Lower lobe of right lung (tissue), 2 donors: ENCODE measurements at places on chromosomes 5 and 9. TPM values are rescaled to one million over a fixed set of nuclear protein-coding genes. Genes with fewer than 3 reads are reported as not detected.

GRCh38 chr9:79745752-79746336 lies 174.1 kb downstream of the TLE4 start:
- no peaks in the 10 kb centered on the region for H3K27me3 ChIP-seq
- H3K4me1 ChIP-seq: peaks cover 9% of the 10 kb centered on the region
- H3K36me3 ChIP-seq: no peaks in the 10 kb centered on the region
- DNase-seq: no peak

GRCh38 chr5:41109186-41109585 lies 38.0 kb upstream of the MROH2B start:
- no peaks in the 10 kb centered on the region for H3K4me1 ChIP-seq
- H3K27ac ChIP-seq: no peak overlapping the region
- H3K36me3 ChIP-seq: no peaks in the 10 kb centered on the region
- DNase-seq: no peak
- H3K4me3 ChIP-seq: no peak overlapping the region

DNA sequence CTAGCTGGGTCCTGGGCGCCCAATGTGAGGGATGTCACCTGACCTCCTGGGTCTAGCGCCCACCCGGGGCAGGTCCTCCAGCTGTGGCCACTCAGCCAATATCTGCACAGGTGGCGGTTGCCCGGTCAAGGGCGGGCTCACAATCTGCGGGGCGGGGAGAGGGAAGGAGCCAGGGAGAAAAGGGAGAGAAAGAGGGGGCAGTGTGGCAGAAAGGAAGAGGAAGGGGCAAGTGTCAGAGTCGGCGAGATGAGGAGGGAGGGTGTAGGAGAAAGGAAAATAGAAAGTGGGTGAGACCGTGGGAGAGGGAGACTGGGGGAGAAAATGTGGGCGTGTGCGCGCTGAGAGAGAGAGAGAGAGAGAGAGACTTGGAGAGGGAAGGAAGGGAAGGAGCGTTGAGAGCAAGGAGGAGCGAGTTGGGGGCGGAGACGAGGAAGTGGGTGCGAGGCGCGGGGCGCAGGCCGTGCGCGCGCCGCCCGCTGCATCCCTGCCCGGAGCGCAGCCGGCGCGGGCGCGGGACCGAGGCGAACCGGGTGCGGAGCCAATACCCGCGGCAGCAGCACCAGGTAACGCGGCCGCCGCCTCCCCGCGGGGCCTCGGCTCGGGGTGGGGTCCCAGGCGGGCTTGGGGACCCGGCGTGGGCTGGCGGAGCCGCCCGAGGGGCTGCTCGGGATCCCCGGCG lies at the start of gene HRH2:
TSS of gene HRH2 (plus strand) at position 479 of the 679 bp plus-strand sequence. CDS start 25,163 bp downstream, outside the sequence.
- peaks cover 60% of the 10 kb centered on the region for H3K27me3 ChIP-seq
- peak within 1 kb of the TSS; percentile 57 for H3K4me3 ChIP-seq
- peaks cover 26% of the 10 kb centered on the region for H3K4me1 ChIP-seq
- no peaks in the 10 kb centered on the region for H3K36me3 ChIP-seq
- H3K27ac ChIP-seq: peak within 1 kb of the TSS; percentile 65

DNA sequence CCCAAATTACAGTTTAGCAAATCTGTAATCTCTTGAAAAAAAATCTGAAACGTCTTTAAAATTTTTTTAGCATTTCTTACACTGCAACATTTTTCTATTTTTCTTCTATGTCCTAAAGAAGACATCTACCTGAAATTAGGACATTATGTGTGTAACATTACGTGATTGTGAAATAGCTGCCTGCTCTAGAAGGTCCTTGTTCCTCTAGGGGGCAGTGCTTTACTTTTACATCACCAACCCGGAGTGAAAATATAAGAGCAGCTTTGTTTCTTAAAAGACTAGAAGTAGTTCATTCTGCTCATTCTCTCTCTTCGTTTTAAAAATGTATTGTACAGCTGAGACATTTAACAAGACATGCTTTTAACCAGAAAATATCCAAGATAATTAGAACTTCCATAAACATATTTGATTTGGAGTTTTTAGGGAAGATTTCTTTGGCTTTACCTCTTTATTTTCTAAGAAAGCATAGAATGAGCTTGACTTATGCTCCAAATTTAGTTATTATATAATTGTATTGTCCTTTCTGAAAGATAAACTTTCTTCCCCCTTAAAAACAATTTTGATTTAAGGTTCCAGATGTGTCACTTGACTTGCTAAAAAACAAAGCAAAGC lies 48.1 kb upstream of the RIOK2 start:
- H3K27ac ChIP-seq: no peak overlapping the region
- no peaks in the 10 kb centered on the region for H3K36me3 ChIP-seq

DNA sequence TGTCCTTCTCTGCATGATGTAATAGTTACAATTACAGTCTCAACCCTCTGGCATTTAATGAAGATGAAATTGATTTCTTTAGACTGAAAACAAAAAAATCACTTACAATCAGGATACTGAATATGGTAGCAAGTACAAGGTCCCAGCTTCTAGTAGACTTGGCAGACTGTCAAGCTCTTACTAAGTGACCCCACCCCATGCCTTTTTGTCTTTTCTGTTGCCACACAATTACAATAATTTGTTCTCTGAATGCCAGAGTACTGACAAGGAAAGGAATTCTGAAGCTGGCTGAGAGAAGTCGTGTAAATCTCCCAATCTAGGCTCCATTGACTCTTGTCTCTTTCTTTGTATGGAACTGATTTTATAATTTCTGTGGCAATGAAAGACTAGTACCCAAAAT lies 154.2 kb downstream of the TMC1 start:
- no peaks in the 10 kb centered on the region for H3K27me3 ChIP-seq
- no peaks in the 10 kb centered on the region for H3K36me3 ChIP-seq
- no peak overlapping the region for H3K4me3 ChIP-seq
- no peak overlapping the region for H3K27ac ChIP-seq

GRCh38 chr5:59020611-59021285 lies 437.9 kb downstream of the RAB3C start:
- no peak for DNase-seq
- H3K36me3 ChIP-seq: no peaks in the 10 kb centered on the region
- no peak overlapping the region for H3K27ac ChIP-seq
- H3K4me3 ChIP-seq: no peak overlapping the region

- no peak for DNase-seq
- no peak overlapping the region for H3K27ac ChIP-seq
Observed at GRCh38 chr5:62212648-62213047, 93.4 kb upstream of the KIF2A start.

- H3K4me3 ChIP-seq: no peak overlapping the region
Observed at GRCh38 chr5:115684513-115685037, 58.7 kb upstream of the TMED7 start.

GRCh38 chr5:158884827-158885518 lies 214.7 kb downstream of the EBF1 start:
- H3K27ac ChIP-seq: no peak overlapping the region
- no peaks in the 10 kb centered on the region for H3K36me3 ChIP-seq
- H3K4me1 ChIP-seq: no peaks in the 10 kb centered on the region
- no peak overlapping the region for H3K4me3 ChIP-seq
- H3K27me3 ChIP-seq: no peaks in the 10 kb centered on the region
- DNase-seq: no peak

DNA sequence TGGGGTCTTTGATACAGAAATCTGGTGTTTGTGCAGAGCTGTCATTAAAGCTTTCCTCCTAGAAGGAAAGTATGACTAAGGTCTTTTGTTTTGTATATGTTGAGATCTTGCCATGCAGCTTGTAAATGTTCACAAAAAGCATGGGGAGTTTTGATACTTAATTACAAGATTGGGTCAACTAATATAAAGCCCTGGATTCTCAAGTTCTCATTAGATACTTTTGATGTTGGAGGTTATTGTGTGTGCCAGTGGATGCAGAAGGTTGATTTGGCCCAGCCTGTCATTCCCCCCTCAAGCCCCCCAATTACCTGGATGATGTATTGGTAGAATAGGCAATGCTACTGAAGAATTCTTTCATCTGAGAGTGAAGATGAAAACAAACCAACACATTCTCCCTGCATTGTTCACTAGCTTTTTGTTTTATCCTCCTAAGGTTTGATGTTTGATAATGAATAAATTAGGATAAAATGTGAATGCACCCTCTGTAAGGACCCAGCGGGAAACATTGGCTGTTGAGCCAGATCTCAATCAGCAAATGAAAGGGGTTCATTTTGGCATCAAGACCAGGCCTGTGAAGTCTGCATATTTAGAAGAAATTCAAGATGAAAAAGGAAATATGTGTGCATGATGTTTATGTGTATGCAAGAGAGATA lies 61.9 kb upstream of the ADAMTS19 start:
- H3K4me3 ChIP-seq: no peak overlapping the region
- H3K4me1 ChIP-seq: no peaks in the 10 kb centered on the region
- DNase-seq: no peak
- no peak overlapping the region for H3K27ac ChIP-seq

- peak overlapping the region; percentile 39 for H3K27ac ChIP-seq
- no peak for DNase-seq
- H3K27me3 ChIP-seq: no peaks in the 10 kb centered on the region
- H3K36me3 ChIP-seq: peaks cover 15% of the 10 kb centered on the region
- H3K4me1 ChIP-seq: no peaks in the 10 kb centered on the region
Observed at GRCh38 chr9:3397766-3398165, 128.0 kb downstream of the RFX3 start.

DNA sequence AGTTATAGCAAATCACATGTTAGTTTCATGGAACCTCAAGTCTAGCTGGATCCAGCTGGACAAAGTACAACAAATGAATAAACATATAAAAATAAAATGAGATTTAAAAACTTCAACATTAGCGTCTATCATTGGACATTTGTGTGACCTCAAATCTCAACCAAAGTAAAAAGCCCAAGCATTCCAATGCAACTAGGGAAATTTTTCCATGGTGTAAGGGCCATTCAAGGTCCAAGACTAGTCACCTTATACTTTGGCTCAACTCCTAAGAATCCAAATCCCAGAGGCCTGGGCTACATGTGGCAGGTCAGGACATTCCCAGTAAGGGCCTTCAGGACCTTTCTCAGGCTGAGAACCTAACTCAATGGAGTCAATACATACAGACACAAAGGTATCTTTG lies 137.4 kb upstream of the DMAC1 start:
- H3K27me3 ChIP-seq: no peaks in the 10 kb centered on the region
- H3K36me3 ChIP-seq: no peaks in the 10 kb centered on the region
- no peak overlapping the region for H3K4me3 ChIP-seq
- H3K27ac ChIP-seq: no peak overlapping the region
- H3K4me1 ChIP-seq: peaks cover 5% of the 10 kb centered on the region

- H3K36me3 ChIP-seq: no peaks in the 10 kb centered on the region
- no peak for DNase-seq
- no peak overlapping the region for H3K4me3 ChIP-seq
- no peaks in the 10 kb centered on the region for H3K27me3 ChIP-seq
- no peak overlapping the region for H3K27ac ChIP-seq
- H3K4me1 ChIP-seq: peaks cover 7% of the 10 kb centered on the region
Observed at GRCh38 chr5:142059304-142059940, 46.6 kb upstream of the GNPDA1 start.

GRCh38 chr5:136079195-136079985 lies 50.6 kb downstream of the TGFBI start:
- H3K27ac ChIP-seq: no peak overlapping the region
- H3K4me1 ChIP-seq: peaks cover 20% of the 10 kb centered on the region
- no peak for DNase-seq
- peak overlapping the region; percentile 49 for H3K4me3 ChIP-seq
- H3K27me3 ChIP-seq: no peaks in the 10 kb centered on the region

DNA sequence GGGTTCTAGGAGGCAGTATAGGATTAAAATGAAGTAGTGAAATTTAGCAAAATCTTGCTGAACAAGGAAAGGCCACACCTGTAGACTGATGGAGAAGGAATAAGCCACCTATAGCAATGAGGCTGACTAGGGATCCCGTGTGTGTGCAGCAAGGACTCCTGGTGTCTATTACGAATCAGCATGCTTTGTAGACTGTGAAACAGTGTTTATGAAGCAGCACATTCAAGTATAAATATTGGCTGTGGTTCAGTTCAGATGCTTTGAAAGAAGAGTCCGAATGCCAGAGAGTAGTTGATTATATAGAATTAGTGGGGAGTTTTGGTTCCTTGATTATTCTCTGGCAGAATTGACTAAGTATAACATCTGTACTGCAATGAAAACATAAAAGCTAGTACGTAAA lies 41.8 kb downstream of the CAST start:
- DNase-seq: no peak
- H3K4me3 ChIP-seq: peak overlapping the region; percentile 70
- H3K4me1 ChIP-seq: peaks cover 37% of the 10 kb centered on the region
- peak overlapping the region; percentile 98 for H3K27ac ChIP-seq

- no peak for DNase-seq
- H3K27me3 ChIP-seq: no peaks in the 10 kb centered on the region
- H3K4me3 ChIP-seq: no peak overlapping the region
- no peak overlapping the region for H3K27ac ChIP-seq
- no peaks in the 10 kb centered on the region for H3K4me1 ChIP-seq
- H3K36me3 ChIP-seq: no peaks in the 10 kb centered on the region
Observed at GRCh38 chr9:96435345-96435744, 14.6 kb upstream of the HABP4 start.

- no peak overlapping the region for H3K27ac ChIP-seq
- H3K27me3 ChIP-seq: no peaks in the 10 kb centered on the region
- H3K36me3 ChIP-seq: no peaks in the 10 kb centered on the region
- H3K4me3 ChIP-seq: no peak overlapping the region
- no peak for DNase-seq
- peaks cover 17% of the 10 kb centered on the region for H3K4me1 ChIP-seq
Observed at GRCh38 chr5:52859628-52860027, 71.9 kb downstream of the ITGA1 start.

DNA sequence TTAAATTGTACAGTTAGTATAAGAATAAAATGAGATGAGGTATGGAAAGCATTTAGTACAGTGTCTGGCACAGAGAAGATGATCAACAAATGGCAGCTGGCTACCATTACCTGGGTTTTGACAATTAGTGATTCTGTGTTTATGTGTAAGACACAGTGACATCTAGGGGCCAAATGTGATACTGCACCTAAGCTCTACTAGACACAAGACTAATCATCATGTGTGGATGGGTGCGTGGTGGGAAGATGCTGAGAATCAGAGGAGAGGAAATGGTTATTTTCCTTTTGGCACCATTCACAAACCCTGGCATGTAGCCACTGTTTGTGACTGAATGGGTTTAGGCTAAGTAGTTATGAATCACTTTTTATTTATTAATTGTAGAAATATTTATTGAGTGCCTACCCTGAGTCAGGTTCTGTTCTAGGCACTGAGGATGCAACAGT lies 109.8 kb upstream of the TBC1D2 start:
- H3K4me3 ChIP-seq: no peak overlapping the region
- DNase-seq: no peak
- no peak overlapping the region for H3K27ac ChIP-seq
- no peaks in the 10 kb centered on the region for H3K4me1 ChIP-seq
- H3K36me3 ChIP-seq: no peaks in the 10 kb centered on the region

DNA sequence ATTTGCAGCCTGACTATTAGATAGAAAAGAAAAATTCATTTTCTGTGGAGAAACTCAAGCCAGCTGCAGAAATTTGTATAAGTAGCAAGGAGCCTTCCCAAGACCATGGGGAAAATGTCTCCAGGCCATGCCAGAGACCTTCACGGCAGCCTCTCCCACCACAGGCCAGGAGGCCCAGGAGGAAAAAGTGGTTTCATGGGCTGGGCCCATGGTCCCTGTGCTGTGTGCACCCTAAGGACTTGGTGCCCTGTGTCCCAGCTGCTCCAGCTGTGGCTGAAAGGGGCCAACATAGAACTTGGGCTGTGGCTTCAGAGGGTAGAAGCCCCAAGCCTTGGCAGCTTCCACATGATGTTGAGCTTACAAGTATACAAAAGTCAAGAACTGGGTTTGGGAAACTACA lies 73.3 kb upstream of the TTC23L start:
- H3K4me1 ChIP-seq: peaks cover 12% of the 10 kb centered on the region
- H3K36me3 ChIP-seq: no peaks in the 10 kb centered on the region
- H3K27ac ChIP-seq: no peak overlapping the region
- no peak overlapping the region for H3K4me3 ChIP-seq

QRFP gene
- not detected for total RNA-seq

TLN1 gene
- 406 TPM for total RNA-seq

DBH gene
- total RNA-seq: not detected

SLC6A7 gene
- total RNA-seq: not detected

KLHL3 gene
- 6.7 TPM for total RNA-seq

WHRN gene
- total RNA-seq: 6.2 TPM

CD74 gene
- 4,221 TPM for total RNA-seq
